ENCODE measurements at places on chromosomes 5 and 9.
A peak's percentile ranks its signal among the peaks of the same experiment; 100 is the strongest.

GRCh38 chr5:134609232-134609851, 23.3 kb downstream of the SAR1B start:
- DNase-seq = no peak

GRCh38 chr9:34989946-34990635, 546 bp downstream of the DNAJB5 start:
- no peak for DNase-seq

GRCh38 chr9:131033269-131034224, 24.6 kb downstream of the LAMC3 start:
- no peak for DNase-seq

GRCh38 chr5:144219869-144220268, 49.2 kb downstream of the KCTD16 start:
- DNase-seq = no peak

GRCh38 chr5:147822686-147823491, 8.6 kb downstream of the SPINK1 start:
- no peak for DNase-seq

GRCh38 chr9:28179893-28180292, 606.6 kb upstream of the C9orf72 start:
- DNase-seq = no peak

DNA sequence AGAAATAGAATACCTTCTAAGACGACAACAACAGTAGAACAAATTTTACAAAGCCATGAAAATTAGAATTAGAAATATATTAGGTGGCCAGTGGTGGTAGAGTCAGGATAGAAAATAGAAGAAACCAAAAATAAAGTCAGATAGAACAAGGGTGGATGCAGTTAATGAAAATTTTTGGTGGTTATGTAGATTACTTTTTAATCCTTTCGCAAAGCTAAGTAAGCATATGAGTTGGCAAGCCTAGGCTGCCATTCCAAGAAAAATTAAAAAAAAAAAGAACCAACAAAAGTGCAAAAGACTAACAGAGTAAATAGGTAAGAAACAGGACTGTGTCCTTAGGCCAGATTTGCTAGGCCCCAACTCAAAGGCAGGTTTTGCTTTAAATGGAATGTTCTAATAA, 56.8 kb downstream of the PCSK5 start:
- DNase-seq = no peak

GRCh38 chr5:61123145-61123544, 39.1 kb downstream of the SMIM15 start:
- no peak for DNase-seq

DNA sequence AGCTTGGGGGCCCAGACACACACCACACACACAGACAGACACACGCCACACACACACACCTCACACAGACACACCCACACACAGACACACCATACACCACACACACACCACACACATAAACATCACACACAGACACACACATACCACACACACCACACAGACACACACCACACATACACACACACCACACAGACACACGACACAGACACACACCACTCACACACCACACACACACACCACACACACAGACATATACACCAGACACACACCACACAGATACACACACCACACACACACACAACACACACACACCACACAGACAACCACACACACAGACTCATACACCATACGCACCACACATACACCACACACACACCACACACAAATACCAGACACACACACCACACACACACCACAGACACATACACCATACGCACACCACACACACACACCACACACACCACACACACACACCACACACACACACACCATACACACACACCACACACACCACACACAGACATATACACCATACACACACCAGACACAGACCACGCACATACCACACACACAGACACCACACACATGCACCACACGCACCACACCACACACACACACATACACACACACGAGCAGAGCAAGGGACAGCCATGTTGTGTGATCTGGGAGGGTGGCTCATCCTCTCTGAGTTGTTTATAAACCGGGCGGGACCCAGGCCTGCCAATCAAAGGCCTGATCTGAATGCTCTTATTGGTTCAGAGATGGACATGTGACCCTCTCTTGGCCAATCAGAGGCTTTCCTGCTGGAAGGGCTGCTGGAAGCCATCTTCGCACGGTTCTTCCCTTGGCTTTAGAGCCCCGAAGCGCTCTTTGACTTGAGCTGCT, 148.3 kb downstream of the GAPVD1 start:
- no peak for DNase-seq

- no peak for DNase-seq
Measured at GRCh38 chr5:83777856-83778255, 57.2 kb upstream of the HAPLN1 start.

- no peak for DNase-seq
Measured at GRCh38 chr5:11293523-11293922, 532.5 kb upstream of the DAP start.

DNA sequence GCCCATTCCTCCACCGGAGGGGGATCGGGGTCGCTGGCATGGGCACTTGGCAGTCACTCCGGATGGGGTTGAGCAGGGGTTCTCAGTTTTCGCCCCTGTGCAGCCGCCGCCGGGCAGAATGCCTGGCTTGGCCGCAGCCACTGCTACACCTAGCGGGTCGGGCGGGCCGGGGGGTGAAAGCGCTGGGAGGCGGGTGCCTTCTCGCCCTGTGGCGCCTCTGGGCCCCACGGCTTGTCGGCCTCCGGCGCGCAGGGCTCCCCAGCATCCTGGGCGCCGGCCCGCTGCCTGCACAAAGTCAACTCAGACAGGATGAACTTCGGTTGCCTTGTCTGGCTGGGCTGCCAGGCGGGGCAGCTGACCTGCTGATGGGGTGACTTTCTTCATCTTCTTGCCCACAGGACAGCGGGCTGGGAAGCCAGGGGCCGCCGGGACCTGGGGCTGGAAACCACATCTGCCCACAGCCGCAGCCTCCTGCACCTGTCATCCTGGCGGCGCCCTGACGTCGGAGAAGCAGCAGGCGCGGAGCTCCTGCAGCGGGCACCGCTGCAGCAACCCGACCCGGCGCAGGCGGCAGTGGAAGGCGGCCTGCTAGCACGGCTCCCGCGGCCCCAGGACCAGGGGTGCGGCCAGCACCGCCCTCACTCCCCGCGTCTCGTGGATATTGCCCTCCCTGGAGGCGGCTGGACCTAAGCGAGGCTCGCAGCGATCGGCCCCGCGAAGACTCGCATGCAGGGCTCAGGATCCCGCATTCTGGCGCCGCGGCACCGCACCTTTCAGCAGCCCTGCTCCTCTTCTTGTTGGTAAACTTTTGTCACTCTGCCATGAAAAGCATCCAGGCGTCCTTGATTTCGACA, 1.3 kb upstream of the ANKRD18A start:
- DNase-seq = peak; percentile 29

GRCh38 chr5:172688349-172689217, 47.5 kb downstream of the NEURL1B start:
- DNase-seq = peak; percentile 17

GRCh38 chr9:89815903-89816573, 211.2 kb downstream of the GADD45G start:
- no peak for DNase-seq

GRCh38 chr9:14466828-14467227, 152.9 kb upstream of the NFIB start:
- DNase-seq = no peak

- no peak for DNase-seq
Measured at GRCh38 chr5:89973516-89973915, 436.0 kb downstream of the CETN3 start.

GRCh38 chr5:76378355-76378754, 24.7 kb upstream of the IQGAP2 start:
- no peak for DNase-seq

- DNase-seq = no peak
Measured at GRCh38 chr5:123099514-123100151, 10.6 kb downstream of the PRDM6 start.

DNA sequence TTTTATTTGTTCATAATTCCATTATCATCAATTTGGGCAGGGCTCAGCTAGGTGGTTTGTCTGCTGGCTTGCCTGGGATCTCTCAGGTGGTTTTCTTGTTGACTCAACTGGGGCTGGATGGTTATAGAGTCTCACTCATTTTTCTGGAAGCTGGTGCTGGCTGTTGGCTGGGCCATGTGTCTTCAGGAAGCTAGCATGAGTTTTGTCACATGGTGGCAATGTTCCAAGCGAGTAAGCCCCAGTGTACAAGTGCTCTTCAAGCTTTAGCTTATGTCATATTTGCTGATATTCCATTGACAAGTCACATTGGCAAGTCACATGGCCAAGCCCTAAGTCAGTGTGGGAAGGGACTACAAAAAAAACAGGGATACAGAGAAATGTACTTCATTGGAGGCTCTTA, 2.3 kb upstream of the RASEF start:
- no peak for DNase-seq

DNA sequence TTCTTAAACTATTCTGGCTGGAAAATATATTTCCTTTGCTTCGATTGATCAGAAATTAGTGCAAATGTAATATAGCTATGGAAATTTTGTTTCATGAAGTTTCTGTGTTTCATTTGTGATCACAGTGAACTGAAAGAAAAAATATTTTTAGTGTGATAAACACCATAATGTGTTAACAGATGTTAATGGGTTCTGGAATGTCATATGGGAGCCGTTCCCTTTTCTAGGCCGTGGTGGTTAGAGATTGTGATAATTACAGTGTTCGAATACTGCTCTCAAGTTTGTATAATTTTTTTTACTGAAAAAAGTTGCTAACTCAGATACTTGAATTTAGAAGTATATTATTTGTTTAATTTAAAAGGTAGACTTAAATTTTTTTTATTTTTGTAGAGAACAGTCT, 19.3 kb downstream of the GAPVD1 start:
- no peak for DNase-seq

DNA sequence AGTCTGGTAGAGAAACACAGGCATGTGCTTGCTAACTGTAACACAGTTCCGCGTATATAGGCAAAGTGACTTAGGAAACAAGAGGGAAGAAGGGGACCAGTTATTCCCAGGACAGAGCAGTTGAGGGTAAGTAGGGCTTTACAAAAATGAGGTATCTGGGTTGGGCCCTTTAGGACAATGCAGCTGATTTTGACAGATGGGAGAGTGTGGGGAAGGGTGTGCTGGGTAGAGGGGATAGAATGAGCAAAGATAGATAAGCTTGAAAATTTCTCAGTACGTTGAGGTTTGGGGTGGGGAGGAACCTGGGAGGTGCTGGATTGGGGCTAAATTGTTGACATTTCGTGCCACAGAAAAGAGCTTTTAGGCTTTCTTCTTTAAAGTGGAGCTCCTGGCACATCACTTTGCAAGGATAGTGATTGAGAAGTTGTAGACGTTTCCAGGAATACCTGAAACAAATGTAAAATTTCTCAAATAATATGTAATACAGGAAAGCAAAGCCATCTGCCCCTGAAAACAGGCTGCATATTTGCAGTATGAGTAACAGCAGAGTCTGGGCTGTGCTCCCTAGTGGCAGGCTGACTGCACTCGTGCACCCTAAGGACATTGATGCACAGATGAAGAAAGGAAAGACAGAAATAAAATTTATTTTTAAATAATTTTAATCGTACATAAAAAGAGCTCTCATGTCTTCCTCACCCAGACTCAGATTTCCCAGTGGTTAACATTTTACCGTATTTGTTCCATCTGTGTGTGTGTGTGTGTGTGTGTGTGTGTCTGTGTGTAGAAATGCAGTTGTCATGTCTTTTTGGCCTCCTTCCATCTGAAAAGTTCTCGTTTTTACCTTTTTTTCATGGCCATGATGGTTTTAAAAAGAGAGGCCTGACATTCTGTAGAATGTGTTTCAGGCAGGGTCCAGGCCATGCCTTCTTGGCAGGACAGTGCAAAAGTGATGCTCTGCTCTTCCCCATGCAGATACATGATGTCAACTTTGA, 144.9 kb upstream of the DMRT1 start:
- DNase-seq = no peak

- DNase-seq = no peak
Measured at GRCh38 chr9:463455-464171, 248.9 kb downstream of the DOCK8 start.

DNA sequence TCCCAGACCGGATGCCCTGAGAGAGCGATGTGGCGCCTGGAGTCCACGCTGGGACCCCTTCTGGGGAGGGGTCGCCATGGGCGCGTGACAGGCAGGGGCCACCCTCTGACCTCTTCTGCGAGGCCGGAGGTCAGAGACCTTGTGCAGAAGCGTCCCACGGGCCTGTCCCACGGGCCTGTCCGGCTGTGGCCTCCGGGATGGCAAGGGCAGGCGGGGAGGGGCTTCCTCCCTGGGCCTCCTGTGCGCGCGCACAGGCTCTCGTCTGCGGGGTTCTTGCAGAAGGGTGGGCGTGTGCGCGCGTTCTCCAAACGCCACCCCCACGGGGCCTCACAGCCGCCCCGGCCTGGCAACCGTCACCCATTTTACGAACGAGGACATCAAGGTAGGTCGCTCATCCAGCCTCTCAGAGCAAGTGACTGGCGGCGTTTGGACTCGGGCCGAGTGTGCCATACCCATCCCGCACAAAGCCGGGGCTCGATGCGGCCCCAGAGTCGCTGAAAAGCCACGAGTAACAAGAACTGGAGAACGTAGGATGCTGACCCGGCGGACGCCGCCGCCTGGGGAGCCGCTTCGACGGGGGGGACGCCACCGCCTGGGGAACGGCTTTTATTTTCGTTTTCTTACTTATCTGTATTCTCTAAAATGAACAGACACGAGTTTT, 897 bp downstream of the AHRR start:
- no peak for DNase-seq

All from stimulated activated CD4-positive, alpha-beta T cell treated with anti-CD3 and anti-CD28 coated beads, TNF-alpha, amount 100 ng/mL, for 4 hours (primary cell).